Panc1 (cell line): ENCODE measurements at places on chromosomes 13 and 19. TPM values are rescaled to one million over a fixed set of nuclear protein-coding genes. Genes with fewer than 3 reads are reported as not detected.

- no peak overlapping the region for H3K4me3 ChIP-seq
- no peaks in the 10 kb centered on the region for H3K4me1 ChIP-seq
- H3K27ac ChIP-seq = no peak overlapping the region
- DNase-seq = no peak
- no peaks in the 10 kb centered on the region for H3K36me3 ChIP-seq
- H3K27me3 ChIP-seq = no peaks in the 10 kb centered on the region
These were observed 274.5 kb downstream of the LMO7 start for GRCh38 chr13:75910591-75910990.

DNA sequence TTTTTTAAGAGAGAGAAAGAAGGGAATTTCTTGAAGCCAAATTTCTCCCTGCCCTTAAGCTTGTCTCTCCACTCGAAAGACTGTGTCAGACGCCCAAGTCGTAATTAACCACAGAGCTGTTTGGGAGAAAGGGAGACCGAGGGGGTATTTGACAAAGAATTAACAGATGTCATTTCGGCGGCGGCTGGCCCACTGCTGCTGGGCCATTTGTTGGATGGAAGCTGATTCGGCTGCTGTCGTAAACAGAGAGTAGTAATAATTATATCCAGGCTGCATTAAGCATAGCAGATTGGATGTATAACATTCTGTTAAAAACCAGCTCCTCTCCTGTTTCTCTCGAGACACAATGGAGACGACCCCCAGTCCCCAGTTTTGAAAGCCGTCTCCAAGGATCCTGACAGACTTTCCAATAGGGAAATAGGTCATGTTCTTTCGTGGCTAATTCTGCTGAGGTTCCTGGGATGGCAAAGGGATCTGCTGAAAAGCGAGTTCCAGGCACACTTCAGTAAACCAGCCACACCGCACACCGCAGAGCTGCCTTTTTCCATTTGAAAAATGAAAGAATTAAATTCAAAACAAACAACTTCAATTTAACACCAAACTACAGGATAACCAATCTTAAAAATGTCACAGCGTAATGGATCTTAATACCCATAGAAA lies 71.5 kb downstream of the KCTD15 start:
- DNase-seq = no peak
- H3K27me3 ChIP-seq = no peaks in the 10 kb centered on the region
- H3K36me3 ChIP-seq = no peaks in the 10 kb centered on the region
- H3K4me3 ChIP-seq = no peak overlapping the region

DNA sequence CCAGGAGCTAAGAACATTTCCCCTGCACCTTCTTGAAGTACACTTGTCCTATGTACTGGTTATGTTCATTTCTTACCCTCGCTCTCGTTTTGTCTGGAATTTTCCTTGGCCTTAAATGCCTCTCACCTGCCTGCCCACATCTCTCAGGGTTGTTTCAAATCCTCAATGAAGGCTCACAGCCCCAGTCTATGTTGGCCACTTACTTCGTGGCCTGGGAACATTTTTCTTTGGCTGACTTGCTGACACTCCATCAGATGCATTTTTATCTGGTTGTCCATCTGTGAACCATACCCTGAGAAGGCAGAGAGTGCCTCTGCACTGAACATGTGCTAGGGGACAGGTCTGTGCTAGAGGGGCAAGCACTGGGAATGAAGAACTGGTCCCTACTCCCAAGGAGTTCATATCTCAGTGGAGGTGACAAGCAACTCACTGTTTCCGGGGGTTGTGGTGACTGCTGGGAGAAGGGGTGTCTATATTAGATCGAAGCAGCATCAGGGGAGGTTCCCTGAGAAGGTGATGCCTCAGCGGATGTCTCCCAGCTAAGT lies 53.6 kb downstream of the USPL1 start:
- no peak overlapping the region for H3K4me3 ChIP-seq
- H3K4me1 ChIP-seq = no peaks in the 10 kb centered on the region; the same call in 1 of the 2 replicates
- no peaks in the 10 kb centered on the region for H3K36me3 ChIP-seq
- peak overlapping the region; percentile 45; the same call in 1 of the 2 replicates for H3K27ac ChIP-seq

GRCh38 chr13:40875044-40875443 lies 85.6 kb downstream of the SLC25A15 start:
- H3K27ac ChIP-seq = no peak overlapping the region
- H3K36me3 ChIP-seq = no peaks in the 10 kb centered on the region
- DNase-seq = no peak
- H3K4me1 ChIP-seq = no peaks in the 10 kb centered on the region
- no peak overlapping the region for H3K4me3 ChIP-seq

GRCh38 chr13:105127732-105128131 lies 1407.7 kb downstream of the EFNB2 start:
- no peak for DNase-seq
- no peak overlapping the region for H3K4me3 ChIP-seq
- no peak overlapping the region for H3K27ac ChIP-seq

The ENOX1 gene
- 0.23 TPM for total RNA-seq

The ZNF497 gene
- 1.9 TPM for total RNA-seq

DNA sequence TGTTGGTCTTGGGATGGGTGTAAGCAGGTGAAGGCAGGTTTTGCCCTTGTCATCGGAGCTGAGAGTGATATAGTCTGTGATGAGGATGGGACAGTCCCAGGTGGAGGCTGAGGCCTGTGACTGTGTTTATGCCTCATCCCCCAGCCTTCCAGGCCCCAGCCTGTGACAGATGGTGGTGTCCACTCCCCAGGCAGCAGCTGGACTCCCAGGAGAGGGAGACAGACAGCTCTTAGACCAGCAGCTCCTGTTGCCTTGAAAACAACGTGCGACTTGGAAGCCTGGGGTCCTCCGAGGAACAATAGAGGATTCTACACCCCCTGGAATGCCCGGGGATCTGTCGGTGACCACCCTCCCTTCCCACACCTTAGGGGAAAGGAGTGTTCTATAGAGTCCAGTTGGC lies 63.8 kb downstream of the CHST8 start:
- no peak for DNase-seq
- no peak overlapping the region for H3K4me3 ChIP-seq
- no peaks in the 10 kb centered on the region; the same call in 1 of the 2 replicates for H3K36me3 ChIP-seq
- H3K4me1 ChIP-seq = no peaks in the 10 kb centered on the region
- peaks cover 29% of the 10 kb centered on the region for H3K27me3 ChIP-seq

- no peaks in the 10 kb centered on the region for H3K36me3 ChIP-seq
- H3K27me3 ChIP-seq = no peaks in the 10 kb centered on the region
- DNase-seq = no peak
- no peak overlapping the region for H3K4me3 ChIP-seq
These were observed 118.8 kb downstream of the VWA8 start for GRCh38 chr13:41842036-41842620.

GRCh38 chr13:100100115-100100879 lies 11.4 kb downstream of the PCCA start:
- peak overlapping the region; percentile 64 for H3K27ac ChIP-seq
- H3K4me3 ChIP-seq = no peak overlapping the region
- DNase-seq = no peak
- H3K36me3 ChIP-seq = no peaks in the 10 kb centered on the region
- H3K4me1 ChIP-seq = peaks cover 14% of the 10 kb centered on the region
- H3K27me3 ChIP-seq = no peaks in the 10 kb centered on the region

The RFPL4AL1 gene
- total RNA-seq = not detected

The LGALS7 gene
- total RNA-seq = not detected

The ZNF304 gene
- 10.8 TPM for total RNA-seq

The IGFL2 gene
- total RNA-seq = not detected

DNA sequence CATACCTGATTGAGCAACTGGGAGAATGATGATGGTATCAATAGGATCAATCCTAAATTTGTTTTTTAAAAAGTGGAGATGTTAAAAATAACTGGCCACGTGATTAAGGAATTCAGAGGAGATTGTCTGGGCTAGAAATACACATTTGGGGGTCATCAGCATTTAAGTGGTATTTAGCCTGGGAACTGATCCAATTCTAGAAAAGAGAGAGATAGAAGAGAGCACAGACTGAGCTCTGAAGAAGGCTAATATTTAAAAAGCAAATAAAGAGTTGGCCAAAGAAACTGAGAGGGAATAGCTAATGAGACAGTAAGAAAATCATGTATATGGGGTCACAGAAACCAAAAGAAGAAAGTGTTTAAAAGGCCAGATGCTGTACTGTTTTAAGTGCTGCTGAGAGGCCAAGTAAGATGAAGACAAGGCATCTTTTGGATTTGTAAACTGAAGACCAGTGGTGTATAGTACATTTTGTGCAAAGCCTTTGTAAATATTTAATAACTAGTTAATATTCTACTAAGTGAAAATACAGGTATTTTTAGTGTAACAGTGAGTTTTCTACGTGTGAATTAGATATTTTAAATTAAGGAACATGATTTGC lies 40.2 kb downstream of the UBL3 start:
- no peak overlapping the region for H3K27ac ChIP-seq
- H3K27me3 ChIP-seq = no peaks in the 10 kb centered on the region
- H3K36me3 ChIP-seq = no peaks in the 10 kb centered on the region
- H3K4me1 ChIP-seq = peaks cover 2% of the 10 kb centered on the region; the same call in 1 of the 2 replicates

- no peaks in the 10 kb centered on the region for H3K4me1 ChIP-seq
- H3K4me3 ChIP-seq = no peak overlapping the region
- no peak for DNase-seq
- no peaks in the 10 kb centered on the region for H3K27me3 ChIP-seq
- H3K27ac ChIP-seq = no peak overlapping the region
These were observed 10.2 kb downstream of the UTP14C start for GRCh38 chr13:52034616-52035226.

GRCh38 chr13:98751367-98751782 lies 1.1 kb downstream of the SLC15A1 start:
- DNase-seq = no peak
- H3K4me3 ChIP-seq = no peak overlapping the region; the same call in 1 of the 2 replicates
- no peaks in the 10 kb centered on the region for H3K36me3 ChIP-seq

DNA sequence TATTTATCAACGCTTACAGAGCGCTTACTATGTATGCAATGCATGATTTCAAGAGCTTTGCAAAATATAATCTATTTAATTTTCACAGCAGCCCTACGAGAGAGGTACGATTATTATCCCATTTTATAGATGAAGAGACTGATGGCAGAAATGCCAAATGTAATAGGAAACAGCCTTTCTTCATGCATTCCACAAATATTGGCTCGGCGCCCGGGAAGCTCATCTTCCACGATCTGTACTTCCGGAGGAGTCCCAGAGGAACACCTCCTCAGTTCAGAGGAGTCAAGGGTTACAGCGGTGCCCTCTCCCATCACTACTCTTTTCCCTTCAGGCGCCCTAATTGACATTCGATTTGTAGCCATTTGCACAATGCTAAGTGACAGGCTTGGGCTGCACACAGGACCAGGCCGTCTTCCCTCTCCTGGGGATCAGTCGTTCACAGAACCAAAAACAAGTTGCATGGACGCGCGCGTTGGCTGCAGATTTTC lies 1.1 kb upstream of the ARHGAP35 start:
- peak overlapping the region; percentile 82 for H3K27ac ChIP-seq
- H3K4me1 ChIP-seq = peaks cover 21% of the 10 kb centered on the region
- no peaks in the 10 kb centered on the region for H3K27me3 ChIP-seq

DNA sequence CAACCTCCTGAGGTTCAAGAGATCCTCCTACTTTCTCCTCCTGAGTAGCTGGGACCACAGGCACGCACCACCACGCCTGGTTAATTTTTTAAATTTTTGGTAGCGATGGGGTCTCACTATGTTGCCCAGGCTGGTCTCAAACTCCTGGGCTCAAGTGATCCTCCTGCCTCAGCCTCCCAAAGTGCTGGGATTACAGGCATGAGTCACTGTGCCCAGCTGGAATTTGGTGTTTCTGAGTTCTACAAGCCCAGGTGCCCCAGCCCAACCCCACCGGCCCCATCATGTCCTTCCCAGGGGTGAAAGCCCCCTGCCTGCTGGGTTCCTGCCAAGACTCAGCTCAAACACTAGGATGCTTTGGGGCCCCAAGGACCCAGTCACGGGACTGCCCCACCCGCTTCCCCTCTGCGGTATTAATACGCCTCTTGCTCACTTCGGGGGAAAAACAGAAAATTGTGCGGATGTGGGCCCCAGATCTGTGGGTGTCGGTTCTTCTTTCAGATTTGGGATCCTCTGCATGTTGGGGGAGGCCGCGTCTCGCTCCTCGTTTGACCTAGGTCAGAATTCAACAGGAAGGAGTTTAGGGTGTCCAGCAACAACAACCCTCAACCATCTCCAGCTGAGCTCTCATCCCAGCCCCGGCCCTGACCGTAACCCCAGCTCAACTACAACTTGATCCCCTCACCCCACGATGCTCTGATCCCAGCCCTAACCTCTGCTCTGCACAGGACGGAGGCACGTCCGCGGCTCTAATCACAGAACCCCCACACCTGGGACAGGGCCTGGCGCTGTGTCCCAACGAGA lies 3.7 kb upstream of the FCER2 start:
- H3K36me3 ChIP-seq = no peaks in the 10 kb centered on the region
- H3K4me3 ChIP-seq = no peak overlapping the region
- no peak for DNase-seq
- no peak overlapping the region for H3K27ac ChIP-seq
- H3K4me1 ChIP-seq = no peaks in the 10 kb centered on the region

The TUBB4A gene
- total RNA-seq = 4.4 TPM

DNA sequence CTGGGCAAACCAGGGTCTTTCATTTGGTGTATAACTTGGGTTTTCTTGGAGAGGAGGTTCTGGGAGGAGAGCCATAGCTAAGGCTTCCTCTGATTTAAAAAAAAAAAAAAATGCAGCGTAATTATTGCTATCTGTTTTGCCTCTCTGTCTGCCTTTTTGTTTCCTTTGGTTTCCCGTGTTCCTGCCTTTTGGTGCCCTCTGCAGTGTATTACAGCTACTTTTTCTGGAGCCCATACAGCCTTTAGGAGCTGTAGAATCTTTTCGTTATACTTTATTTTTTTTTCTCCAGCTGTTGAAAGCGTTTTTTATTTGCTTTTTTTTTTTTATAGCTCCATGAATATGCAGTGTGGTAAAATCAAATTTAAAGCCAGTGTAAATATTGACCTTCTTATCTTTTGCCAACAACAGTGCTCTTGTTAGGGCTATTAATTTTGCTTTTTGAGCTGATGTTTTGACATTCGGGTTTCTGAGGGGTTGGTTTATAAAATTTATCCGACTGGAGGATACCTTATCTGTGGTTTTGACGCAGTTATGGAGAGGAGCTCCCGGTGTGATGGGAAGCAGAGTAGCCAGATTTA lies 38.1 kb downstream of the ZNF493 start:
- no peaks in the 10 kb centered on the region for H3K36me3 ChIP-seq
- DNase-seq = no peak
- no peak overlapping the region for H3K4me3 ChIP-seq
- H3K4me1 ChIP-seq = no peaks in the 10 kb centered on the region
- H3K27me3 ChIP-seq = no peaks in the 10 kb centered on the region

The LIM2 gene
- total RNA-seq = not detected

The IL11 gene
- total RNA-seq = 4.4 TPM

DNA sequence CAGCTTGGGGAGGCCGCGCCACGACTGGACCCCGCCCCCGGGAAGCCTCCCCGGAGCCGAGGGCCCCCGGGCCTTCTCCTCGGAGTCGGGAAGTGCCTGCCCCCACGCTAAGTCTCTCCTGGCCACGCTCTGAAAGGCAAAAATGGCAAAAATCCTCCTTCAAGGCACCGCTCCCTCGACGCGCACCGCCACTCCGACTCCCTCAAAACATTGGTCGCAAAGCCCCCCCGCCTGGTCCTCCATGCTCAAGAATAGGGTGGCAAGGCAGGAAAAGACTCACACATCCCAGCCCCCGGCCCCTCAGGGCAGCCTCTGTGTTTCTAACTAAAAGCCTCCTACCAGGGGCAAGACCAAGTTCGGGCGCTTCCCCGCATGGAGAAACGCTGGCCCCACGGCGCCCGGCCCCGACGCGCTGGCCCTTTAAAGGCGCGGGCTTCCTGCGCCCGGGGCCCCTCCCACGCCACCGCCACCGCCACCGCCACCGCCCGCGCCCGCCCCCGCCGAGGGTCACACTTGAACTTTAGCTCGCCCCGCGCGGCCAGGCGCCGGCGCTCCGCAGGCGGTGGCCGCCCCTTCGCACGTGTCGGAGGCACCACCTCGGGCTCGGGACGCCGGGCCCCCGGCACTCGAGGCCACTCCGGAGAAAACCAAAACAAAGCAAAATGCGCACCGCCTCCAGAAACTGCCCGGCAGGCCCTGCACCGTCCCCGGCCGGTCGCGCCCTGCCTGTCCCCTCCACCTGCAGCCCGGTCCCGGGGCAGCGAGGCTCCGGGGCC lies 1.9 kb downstream of the FOXO1 start:
- H3K27ac ChIP-seq = no peak overlapping the region
- no peak for DNase-seq
- H3K36me3 ChIP-seq = no peaks in the 10 kb centered on the region; the same call in 1 of the 2 replicates
- H3K27me3 ChIP-seq = peaks cover 2% of the 10 kb centered on the region; the same call in 1 of the 2 replicates
